ENCODE measurements at places on chromosomes 7 and 10.
A peak's percentile ranks its signal among the peaks of the same experiment; 100 is the strongest.

DNA sequence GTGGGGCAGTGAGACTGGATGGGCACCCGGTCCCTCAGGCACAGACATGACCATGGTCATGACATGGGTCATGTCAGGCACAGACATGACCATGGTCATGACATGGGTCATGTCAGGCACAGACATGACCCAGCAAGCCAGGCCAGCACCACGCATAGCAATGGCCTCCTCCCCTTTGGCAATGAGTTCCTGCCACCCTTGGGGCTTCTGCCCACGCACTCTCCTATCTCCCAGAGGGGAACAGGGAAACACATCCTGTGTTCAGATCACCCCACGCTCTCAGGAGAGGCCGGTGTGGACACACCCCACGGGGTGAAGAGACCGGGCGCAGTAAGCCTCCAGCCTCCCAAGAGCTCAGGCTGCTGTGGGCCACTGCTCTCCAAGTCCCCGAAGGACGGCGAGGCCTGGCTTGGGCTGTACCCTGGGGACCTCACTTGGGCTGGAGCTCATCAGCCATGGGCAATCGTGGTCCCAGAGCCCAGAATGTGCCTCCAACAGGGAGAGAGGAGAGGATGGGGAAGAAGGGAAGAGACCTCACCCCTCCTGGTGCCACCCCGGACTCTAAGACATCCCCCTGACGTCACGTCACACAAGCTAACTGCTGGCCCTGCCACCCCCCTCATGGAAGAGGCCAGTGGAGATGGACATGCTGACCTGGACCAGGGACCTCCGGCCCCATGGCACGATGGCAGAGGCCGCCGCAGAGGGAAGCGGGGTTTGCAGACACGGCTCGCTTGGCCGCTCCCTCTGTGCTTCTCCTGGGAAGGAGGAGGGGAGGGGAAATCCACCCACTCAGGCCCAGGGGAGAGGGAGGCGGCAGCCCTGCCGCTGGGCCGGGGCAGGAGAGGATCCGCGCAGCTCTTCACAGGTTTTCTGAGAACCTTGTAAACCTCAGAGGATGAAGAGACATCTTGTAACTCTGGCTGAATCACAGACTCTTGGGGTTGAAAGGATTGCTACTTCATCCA, 269.6 kb downstream of the ELFN1 start:
- no peak for DNase-seq

- peak; percentile 35 for DNase-seq
Measured at GRCh38 chr7:149729983-149730801, 43.2 kb downstream of the ZNF467 start.

DNA sequence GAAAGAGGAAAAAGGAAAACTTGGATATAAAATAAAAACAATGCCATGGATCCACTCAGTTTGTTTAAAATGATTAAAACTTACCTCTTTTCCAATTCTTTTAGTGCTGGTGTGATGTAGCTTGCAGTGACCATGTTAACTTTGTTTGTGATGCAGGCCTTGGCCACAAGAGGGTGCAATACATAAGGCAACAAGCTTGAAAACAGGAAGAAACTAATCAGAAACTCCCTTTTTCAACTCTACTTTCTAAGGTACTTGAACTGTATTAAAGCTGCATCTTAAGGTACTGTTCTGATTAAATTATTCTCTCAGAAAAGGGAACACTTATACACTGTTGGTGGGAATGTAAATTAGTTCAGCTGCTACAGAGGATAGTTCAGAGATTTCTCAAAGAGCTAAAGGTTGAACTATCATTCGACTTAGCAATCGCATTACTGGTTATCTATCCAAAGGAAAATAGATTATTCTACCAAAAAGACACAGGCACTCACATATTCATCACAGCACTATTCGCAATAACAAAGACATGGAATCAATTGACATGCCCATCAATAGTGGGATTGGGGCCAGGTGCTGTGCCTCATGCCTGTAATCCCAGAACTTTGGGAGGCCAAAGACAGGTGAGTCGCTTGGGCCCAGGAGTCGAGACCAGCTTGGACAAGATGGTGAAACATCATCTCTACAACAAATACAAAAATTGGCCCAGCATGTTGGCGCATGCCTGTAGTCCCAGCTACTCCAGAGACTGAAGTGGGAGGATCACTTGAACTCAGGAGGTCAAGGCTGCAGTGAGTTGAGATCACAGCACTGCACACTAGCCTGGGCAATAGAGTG, 50.9 kb downstream of the AASS start:
- DNase-seq: no peak

GRCh38 chr10:33524041-33524440, 189.6 kb upstream of the NRP1 start:
- DNase-seq: no peak

DNA sequence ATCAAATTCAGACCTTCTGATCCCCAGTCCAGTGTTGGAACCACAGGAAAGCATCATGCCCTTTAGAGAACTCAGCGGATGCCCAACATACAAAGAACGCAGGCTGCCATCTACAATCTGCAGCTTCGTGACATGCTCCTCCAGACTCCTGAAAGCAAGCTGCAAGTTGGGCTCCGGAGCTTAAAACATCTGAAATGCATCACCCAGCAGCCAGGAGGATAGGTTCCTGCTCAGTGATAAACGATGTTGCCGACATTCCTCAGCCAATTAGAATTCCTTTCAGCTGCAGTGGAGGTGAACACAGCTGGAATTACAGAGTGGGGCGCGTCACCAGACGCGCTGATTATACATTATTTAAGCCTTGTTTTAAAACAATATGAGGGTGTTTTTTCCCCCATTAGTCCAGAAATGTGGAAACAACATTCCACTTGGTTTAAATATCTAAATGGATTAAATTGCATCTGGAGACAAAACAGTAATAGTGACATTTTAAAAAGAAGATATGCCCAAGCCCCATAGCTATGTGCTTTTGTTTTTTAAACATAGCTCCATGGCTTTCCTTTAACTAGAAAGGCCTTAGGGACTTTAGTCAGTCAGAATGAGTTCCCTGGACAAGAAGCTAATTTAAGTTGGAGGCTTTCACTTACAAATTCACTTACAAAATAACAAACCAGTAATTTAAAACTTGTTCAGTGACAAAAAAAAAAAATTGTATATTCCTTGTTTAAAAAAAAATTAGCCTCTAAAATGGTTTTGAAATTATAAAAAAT, 6.3 kb downstream of the SMURF1 start:
- no peak for DNase-seq

DNA sequence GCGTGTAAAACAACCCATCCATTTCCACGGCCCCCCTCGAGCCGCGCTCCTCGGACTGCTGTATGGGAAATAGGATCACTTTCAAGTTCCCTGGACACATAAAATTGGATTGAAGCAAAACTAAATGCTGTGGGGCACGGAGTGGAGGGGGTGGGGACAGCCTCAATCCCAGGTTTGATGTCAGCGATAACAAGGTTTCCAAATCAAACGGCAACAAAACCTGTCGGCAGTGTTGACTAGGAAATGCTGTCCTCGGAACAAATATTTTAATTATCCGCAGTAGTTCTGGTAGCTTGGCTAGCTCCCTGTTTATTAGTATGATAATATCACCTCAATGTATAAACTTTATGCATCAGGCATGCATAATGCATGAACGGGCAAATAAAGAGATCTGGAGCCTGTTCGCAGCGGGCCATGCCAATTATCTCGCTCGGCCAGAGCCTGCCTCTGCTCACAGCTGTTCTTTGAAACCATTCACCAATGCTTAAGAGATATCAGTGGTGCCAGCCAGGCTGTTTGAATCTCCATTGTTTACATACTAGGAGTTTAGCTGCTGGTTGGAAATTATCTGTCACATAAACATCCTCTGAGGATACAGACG, 161.1 kb downstream of the PAXIP1 start:
- DNase-seq: peak; percentile 28

GRCh38 chr10:119375574-119376272, 166.8 kb downstream of the RGS10 start:
- DNase-seq: no peak

DNA sequence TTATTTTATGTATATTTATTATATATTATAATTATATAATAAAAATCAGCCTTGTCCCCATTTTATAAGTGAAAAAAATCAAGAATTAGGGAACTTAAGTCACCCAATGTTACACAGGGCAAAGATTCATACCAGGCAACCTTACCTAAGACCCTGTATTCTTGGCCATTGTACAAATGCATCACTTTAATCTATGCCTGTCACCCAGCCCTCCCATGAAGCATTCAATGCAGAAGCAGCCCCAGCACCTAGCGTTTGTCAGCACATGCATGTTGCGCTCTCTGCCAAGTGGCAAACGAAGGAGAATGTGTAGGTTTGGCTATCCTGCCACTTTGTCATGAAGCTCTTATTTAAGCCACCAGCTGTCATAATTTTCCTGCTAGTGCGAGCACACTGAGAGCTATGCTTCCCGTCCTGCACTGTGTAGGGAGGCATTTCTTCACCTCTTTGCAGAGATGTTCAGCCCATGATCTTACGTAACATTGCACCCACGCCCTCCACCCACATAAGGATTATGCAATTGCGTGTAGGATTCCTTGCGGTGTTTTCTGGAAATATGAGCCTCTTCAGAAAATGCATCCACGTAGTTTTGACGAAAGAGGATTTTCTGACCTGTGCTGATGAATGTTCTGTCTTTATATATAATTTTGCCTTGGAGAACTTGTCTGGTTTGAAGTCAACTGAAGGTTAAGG, 7.7 kb upstream of the COBL start:
- DNase-seq: no peak

- DNase-seq: no peak
Measured at GRCh38 chr7:7816084-7816483, 97.7 kb upstream of the RPA3 start.

- no peak for DNase-seq
Measured at GRCh38 chr7:108109221-108109908, 20.8 kb downstream of the LAMB4 start.

DNA sequence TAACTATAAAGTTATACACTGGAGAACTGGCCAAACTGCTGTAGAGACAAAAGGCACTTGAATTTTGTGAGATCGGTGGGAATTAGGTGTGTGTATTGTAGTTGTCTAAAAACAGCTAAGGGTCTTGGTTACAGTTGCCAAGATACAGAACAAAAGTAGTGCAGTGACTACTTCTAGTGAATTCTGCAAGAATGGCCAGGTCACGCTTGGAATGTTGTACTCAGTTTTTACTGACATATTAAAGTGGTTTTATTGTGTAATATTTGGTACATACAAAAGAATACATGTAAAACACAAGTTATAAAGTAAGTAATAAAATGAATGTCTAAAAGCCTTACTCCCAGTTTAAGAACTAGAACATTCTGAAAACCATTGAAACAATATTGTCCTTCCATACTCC, 42.4 kb downstream of the PRPF18 start:
- no peak for DNase-seq

- DNase-seq: no peak
Measured at GRCh38 chr10:24456322-24456721, 247.4 kb downstream of the KIAA1217 start.

GRCh38 chr7:52695973-52696595, 339.3 kb upstream of the POM121L12 start:
- DNase-seq: peak; percentile 13

DNA sequence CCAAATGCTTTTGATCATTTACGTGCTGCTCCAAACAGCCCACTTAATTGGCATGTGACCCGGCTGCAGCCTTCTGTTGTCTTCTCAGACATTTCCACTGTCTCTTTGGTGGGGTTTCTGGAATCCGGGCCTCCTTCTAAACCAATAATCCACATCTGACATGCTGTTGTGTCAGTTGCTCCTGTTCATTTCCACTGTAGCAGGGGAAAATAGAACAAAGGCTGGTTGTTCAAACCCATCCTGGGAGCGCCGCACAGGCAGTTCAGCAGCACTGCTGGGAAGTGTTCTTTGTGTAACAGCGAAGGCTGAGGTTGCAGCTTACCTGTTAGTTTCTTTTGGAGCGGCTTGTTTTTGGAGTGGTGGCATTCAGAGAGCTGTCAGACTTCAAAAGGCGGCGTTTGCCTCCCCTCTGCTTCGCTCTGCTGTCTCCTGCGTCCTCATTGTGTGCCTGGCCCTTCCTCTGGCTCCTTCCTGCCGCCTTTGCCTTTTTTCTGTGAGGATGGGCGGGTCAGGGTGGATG, 149.4 kb downstream of the SNX10 start:
- no peak for DNase-seq

GRCh38 chr10:35378541-35379210, 42.4 kb downstream of the CCNY start:
- no peak for DNase-seq

GRCh38 chr10:80264081-80265056, 25.1 kb downstream of the MAT1A start:
- no peak for DNase-seq

DNA sequence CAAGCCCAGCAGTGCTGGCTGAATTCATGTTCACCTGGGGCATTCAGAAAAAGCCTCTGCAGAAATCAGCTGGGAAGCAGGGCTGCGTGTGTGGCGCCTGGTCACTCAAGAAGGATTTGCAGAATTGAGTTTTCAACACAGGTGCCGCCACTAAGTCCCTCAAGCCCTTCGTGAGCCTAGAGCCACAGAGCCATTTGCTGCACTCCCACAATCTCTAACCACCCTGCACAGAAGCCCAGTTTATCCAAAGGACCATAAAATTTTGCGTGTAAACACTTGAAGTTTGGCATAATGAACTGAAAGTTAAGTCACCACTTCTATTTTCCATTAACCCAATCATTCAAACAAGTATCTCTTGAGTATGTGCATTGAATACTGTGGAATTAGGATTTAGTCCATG, 136.2 kb downstream of the DIP2C start:
- no peak for DNase-seq

DNA sequence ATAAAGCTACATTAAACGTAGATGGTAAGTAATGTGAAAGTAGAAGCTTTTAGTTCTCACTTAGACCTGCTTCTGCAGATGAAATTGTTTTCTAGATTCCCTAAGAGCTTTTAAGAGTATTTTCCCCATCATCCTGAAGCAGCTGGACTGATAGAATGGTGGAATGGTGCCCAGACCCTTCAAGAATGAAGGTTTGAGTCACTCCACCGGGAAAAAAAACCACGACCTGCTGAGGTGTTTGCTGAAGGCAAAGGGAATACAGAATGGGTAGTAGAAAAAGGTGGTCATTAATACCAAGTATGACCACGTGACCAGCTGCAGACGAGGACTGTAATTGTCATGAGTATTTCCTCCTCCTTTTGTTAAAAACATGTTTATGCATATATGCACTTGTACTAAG, 79.2 kb upstream of the PTPRZ1 start:
- no peak for DNase-seq

- DNase-seq: no peak
Measured at GRCh38 chr10:13634207-13634606, 47.4 kb downstream of the PRPF18 start.

DNA sequence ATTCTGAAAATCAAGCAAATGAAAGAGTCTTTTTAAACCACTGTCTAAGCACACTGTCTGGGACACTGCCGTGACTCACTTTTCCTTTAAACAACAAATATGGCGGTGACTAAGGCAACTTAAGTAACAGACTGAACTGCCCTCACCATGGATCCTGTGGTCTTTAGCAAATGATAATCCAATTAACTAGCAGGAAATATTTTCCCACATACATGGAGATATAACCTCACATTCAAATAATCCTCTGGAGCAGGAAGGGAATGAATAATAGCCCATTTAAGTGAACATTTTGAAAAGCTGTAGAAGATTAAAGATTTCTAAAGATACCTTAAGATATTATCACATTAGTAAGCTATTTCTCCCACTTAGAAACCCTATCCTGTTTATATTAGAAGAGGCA, 40.3 kb upstream of the LRRC17 start:
- DNase-seq: no peak

- no peak for DNase-seq
Measured at GRCh38 chr10:97770255-97770654, 1.5 kb downstream of the SFRP5 start.

Measured in NCI-H774 (cell line).